ENCODE measurements at places on chromosomes 4 and X.
A peak's percentile ranks its signal among the peaks of the same experiment; 100 is the strongest.

DNA sequence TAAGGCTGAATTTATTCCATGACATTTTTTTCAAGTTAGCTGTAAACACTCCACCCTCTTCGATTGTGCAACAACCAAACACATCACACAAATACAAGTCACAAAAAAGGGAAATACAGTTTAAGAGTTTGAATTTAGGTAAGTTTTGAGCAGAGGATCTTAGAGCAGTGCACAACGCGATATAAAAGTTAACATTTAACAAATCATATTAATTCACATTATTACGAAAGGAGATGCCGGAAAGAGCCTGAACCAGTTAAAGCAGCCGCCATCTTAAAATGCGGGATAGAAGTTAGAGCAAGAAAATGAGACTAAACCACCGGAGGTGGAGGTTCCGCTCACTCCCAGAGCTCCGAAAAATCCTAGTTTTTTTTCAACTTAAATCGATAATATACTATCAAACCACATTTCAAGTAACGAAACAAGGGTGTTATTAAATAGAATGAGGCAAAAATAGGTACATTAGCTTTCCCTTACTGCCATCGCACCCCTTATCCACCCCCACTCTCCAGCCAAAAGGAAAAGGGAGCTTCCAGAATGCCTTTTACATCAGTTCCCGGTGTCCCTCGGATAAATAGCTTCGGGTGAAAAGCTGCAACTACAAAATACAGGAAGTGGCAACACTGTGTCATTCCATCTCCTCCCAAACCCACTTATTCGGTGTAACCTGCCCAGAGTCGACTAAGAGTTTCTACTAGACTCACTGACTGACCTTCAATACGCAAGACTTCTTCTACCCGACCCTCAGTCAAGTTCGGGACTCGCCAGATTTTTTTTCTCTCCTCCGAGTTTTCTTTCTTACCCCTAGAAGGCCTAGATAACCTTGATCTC is 1.9 kb downstream of the UBE2D3 start:
- peak; percentile 24 for DNase-seq

DNA sequence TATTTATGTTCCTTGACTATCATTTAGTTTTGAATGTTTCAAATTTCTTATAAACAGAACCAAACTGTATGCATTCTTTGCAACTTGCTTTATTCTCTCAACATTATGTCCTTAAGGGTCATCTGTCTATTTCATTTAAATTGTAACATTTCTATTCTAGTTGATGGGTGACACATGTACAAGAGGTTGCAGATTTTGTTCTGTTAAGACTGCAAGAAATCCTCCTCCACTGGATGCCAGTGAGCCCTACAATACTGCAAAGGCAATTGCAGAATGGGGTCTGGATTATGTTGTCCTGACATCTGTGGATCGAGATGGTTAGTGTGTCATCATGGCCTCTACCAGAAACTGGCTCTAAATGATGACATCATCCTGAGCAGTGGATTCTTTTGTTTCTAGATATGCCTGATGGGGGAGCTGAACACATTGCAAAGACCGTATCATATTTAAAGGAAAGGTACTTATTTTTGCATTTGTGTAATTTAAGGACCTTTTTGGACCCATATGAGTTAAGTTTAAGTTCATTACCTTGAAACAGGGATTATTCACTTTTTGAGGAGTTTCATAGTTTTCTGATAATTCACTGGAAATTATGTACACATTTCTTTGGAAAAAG is 6.1 kb downstream of the LIAS start:
- no peak for DNase-seq

- DNase-seq, result no peak
These were observed 5.9 kb downstream of the ETDB start for GRCh38 chrX:135114392-135114791.

DNA sequence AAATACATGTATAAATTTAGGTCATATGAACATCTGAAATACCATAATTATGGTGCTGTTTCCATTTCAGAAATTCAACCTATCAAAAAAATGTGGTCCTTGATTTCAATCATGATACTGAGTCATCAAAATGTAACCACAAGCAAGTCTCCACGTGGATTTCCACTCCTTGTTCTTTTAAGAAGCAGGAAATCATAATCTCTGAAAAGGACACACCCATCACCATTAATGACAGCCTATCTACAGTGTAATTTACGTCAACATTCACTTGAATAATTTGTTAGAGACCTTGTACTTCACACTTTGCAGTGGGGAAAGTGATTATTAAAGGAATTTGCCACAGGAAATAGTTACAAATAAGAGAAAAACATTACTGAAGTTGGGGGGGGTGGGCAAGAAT is 17.7 kb upstream of the SLC7A11 start:
- DNase-seq, result no peak

DNA sequence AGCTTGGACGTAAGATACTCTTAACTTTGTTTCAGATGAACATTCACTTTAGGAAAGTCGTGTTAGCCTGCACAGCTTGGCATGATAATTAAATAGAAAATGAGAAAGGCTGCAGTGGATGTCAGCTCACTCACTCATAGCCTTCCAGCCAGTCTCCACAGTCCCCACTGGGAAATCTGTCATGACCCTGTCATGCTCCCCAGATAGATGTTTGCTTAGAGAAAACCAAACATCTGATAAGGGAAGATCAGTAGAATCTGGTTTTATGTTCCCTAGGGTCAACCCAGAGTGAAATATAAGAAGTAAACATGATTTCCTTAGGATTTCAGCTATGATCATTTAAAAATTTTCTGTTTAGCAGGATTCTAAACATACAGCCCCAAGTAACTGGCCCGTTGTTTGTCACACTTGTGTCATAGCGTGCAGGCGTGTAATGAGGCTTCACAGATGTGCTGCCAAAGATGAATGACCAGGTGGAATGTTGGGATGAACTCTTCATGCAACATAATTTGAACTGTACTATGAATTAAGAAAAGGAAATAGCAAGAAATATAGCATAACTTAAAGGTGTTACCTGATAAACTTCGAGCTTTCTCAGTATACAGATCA is 180.1 kb downstream of the BANK1 start:
- DNase-seq, result no peak

DNA sequence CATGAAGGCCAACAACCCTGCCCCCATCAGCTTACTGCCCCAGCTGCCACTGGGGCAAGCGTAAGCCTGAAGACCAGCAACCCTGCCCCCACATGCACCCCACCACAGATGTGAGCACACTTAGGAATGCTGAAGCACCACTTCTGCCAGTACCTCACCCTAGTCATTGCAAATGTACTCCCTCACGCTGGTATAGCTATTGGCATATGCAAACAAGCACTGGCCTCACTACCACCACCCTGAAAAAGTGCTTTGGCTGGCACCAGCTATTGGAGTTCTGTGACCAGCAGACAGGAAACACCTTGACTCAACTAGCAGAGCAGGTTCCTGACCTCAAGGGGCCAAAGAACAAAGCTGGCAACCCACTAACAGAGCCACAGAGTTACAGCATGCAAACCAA is 534.4 kb upstream of the POU3F4 start:
- no peak for DNase-seq

GRCh38 chr4:162852642-162853041 is 314.0 kb downstream of the NAF1 start:
- no peak for DNase-seq
